ENCODE measurements at places on chromosomes 5 and 9.

DNA sequence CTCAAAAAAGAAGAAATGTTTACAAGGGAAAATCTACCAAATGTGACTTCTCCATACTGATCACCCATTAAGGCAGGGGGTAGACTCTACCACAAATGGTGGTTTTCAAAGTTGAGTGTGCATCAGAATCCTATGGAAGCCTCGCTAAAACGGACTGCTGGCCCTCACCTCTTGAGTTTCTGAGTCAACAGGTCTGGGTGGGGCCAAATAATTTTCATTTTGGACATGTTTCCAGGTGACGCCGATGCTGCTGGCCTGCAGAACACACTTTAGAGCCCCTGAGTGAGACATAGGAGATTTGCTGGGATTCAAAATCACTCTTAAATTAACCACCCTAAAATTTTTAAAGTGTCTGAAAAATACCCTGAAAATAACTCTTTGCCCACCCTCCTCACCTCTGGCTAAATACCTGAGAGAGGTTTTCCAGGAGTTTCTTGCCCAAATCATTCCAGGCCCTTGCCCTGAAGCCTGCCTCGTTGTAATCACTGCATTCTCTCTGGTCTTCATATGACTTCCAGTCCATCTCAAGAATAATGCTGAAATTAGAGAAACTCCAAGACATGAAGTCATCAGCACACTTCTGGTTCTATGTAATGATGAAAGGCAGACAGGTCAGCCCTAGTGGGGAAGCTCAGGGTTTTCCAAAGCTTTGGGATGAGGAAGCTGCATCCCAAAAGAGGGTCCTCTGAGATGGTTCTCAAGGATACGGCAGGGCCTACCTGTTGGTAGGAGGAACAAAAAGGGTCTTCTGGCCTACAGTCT is 18.2 kb downstream of the C9orf152 start:
- no peak for DNase-seq

- DNase-seq: no peak
Measured at GRCh38 chr5:117943541-117943940, 1044.8 kb downstream of the DTWD2 start.

- peak; percentile 24 for DNase-seq
Measured at GRCh38 chr5:151643388-151643787, 43.3 kb downstream of the SPARC start.

GRCh38 chr5:150627731-150628545 is 12.5 kb upstream of the SYNPO start:
- no peak for DNase-seq

- DNase-seq: no peak
Measured at GRCh38 chr9:137423514-137424291, 510 bp downstream of the NOXA1 start.

GRCh38 chr5:136474466-136474865 is 109.1 kb upstream of the TRPC7 start:
- no peak for DNase-seq

DNA sequence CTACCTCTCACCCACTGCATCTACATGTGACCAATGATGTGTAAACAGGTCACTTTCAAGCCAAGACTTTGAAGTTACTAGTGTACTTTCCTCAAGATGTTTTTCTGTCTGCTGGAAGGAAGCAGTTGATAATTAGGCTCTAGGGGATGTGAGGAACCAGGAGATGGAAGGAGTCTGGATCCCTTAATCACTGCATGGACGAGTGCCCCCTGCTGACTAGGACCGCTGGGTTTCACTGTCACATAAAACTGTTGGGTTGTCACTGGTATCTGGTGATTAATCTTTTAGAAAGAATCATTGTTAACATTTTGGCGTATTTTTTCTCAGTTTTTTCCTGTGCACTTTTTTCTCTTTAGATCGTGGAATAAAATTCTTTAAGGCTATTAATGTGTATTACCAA is 79.5 kb downstream of the SREK1 start:
- no peak for DNase-seq

GRCh38 chr5:178476972-178477754 is 113.0 kb downstream of the COL23A1 start:
- no peak for DNase-seq

- DNase-seq: peak; percentile 24
Measured at GRCh38 chr5:72611118-72611730, 104.0 kb upstream of the ZNF366 start.

- no peak for DNase-seq
Measured at GRCh38 chr9:94687451-94687850, 39.0 kb upstream of the AOPEP start.

GRCh38 chr5:135535820-135536801 is at the start of gene NEUROG1:
NEUROG1 (minus strand) TSS chr5:135535964; CDS start chr5:135535690, 274 bp downstream.
- no peak for DNase-seq

GRCh38 chr5:65102371-65102975 is 333.7 kb downstream of the CWC27 start:
- no peak for DNase-seq

DNA sequence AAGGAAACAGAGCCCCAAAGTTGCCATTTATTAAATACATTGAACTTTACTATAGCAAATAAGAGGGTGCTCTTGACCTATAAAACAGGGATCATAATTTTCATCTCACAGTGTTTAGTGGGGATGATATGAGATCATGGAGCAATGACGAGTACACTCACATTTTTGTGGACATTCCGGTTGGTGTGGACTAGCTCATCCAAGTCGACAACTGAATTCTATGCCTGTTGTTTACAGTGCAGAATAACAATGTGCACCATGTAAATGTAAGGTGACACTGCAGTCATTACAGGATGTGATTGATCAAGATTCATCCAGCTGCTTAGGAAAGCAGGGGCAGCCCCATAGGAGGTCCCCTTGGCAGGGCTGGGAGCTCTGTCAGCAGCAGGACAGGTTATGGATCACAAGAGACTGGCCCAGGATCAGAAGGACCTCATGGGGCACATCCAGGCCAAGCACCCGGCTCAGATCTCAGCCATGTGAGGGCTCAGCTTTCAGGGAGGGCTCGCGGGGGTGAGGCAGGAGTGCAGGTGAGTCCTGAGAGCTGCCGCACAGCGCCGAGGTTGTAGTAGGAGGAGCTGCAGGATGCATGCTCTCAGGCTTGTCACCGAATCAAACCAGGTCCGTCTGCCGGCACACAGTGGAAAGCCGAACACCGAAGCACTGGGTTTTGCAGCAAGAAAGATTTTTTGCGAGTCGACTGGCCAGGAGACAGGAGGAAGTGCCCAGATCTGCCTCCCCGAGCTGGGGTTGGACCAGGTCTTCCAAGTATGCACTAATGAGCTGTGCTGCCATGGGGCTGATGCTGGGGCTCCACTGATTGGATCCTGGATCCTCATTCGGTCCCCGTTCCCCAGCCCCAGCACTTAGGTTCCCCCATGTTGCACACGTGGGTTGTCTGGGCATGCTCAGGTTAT is 28.2 kb downstream of the MRPL36 start:
- DNase-seq: no peak

DNA sequence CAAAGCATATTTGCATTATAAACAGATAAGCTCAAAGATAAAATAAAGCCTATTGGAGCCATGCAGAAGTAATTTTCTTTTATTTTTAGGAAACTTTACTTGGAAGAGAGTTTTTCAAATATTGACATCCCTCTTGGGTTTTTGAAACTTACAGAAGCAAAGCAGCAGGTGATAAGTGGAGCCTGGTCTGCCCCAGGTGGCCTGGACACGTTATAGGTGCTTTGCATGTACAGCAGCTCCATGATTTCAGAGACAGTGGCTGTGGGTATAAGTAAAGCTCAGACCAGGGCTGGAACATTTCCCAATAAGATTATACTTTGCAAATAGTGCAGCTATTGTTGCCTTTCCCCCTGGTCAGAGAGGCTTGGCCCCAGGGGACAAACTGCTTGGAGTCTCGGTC is 51.5 kb downstream of the CCDC192 start:
- no peak for DNase-seq

DNA sequence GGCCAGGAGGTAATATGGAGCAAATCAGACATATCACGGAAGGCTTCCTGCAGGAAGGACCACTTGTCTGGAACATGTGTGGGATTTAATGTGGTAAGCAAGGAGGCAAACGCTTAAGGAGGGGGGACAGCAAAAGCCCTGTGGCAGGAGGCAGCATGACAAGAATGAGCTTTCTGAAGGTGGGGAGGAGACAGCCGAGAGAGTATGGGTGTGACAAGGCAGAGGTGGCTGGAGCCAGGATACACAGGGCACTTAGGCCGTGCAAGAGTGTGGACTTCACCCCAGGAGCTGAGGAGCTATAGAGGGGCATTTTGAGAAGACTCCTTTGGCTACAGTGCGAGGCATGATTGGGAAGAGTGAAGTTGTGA is 14.4 kb upstream of the S1PR3 start:
- no peak for DNase-seq

GRCh38 chr5:51465165-51465564 is 81.9 kb downstream of the ISL1 start:
- DNase-seq: no peak

DNA sequence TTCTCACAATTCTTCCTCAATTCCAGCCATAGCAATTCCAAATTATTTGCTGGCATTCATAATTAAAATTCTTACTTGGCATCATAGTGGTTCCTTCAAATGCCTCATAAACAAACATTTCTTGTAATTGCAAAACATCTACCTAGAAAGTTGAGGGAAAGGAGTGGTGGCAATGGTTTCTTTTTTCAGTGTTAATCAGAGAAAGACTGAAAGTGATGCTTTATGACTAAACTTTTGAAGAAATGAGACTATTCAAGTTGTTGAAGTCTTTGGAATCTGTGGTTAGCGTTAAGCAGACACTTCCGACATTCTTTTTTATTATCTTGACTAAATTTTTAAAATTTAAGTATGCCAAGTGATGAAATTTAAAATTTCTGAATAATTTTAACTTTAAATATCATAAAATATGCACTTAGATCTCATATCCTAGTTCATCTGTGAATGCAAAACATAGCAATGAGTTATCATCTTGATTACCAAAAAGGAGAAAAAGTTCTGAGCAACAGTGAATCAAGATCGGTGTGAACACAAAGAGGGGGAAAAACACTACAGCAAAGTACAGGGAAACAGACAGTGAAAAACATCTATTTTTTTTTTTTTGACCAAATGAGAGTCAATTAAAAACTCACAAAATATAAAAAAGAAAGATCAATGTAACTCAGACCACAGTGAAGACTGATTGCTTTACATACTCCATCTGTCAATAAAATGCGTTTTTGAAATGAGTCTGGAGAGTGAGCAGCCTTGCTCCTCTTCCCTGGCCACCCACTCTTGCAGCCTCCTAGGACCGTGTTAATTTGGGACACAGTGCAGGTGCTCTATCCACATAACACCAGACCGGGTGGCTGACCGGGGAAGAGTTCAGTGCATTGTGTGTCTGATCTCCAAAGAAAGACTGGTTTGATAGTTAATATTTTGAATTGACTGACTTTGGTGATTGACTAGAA is 20.6 kb upstream of the IL7R start:
- DNase-seq: no peak

DNA sequence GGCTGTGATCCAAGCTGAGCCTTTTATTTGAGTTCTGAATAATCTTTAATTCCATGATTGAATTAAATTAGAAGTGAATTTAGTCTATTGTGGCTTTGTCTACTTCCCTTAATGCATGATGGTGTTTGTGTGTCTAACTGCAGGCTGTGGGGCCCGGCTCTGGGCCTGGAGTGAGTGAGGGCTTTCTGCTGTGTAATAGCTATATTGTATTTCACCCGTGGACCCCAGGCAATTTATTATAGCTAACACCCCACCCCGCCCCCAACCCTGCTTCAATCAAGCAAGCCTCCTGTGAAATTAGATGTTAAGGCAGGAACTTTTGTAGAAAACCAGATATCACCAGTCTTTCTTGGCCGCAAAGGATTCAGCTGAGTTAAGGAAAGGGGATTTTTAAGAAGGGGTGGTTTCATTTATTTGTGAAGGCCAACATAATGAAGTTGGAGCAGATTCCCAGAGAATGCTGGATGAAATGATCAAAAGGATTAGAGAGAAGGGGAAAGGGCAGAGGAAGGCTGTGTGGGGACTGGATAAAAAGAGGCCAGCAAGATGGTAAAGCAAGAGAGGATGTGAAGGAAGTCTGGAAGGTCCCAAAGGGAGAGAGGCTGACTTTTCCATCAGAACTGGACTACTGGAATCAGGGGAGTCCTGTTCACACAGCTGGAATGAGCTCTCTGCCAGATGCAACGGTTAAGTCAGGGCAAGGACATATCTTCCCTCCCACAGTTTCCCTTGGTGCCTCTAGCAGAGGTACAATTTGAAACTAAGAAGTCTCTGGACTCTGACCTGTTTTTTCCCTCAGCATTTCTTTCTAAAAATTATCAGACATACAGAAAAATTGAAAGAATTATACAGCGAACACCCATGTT is 125.3 kb upstream of the SAP30L start:
- DNase-seq: no peak

DNA sequence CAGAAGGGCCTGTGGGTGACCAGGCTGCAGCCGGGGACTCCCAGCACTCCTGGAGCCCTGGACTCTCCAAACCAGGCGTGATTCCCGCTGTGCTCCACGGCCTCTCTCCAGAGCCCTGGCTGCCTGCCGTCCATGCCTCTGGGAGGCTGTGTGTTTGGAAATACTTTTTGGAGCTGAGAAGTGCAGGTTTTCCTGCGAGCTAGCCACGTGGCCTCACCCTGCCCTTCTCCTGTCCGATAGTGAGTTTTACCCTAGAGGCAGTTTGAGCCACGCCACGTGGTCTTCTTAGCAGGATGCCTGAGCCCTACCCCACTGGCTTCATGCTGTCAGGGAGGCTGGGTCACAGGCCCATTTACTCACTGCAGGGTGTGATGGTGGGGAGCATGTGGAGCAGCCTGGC is 71.3 kb downstream of the COL5A1 start:
- no peak for DNase-seq

- peak; percentile 58 for DNase-seq
Measured at GRCh38 chr9:21995006-21995665, 545 bp downstream of the CDKN2B-AS1 start.

- no peak for DNase-seq
Measured at GRCh38 chr5:59724482-59725391, 168.8 kb downstream of the PDE4D start.

DNA sequence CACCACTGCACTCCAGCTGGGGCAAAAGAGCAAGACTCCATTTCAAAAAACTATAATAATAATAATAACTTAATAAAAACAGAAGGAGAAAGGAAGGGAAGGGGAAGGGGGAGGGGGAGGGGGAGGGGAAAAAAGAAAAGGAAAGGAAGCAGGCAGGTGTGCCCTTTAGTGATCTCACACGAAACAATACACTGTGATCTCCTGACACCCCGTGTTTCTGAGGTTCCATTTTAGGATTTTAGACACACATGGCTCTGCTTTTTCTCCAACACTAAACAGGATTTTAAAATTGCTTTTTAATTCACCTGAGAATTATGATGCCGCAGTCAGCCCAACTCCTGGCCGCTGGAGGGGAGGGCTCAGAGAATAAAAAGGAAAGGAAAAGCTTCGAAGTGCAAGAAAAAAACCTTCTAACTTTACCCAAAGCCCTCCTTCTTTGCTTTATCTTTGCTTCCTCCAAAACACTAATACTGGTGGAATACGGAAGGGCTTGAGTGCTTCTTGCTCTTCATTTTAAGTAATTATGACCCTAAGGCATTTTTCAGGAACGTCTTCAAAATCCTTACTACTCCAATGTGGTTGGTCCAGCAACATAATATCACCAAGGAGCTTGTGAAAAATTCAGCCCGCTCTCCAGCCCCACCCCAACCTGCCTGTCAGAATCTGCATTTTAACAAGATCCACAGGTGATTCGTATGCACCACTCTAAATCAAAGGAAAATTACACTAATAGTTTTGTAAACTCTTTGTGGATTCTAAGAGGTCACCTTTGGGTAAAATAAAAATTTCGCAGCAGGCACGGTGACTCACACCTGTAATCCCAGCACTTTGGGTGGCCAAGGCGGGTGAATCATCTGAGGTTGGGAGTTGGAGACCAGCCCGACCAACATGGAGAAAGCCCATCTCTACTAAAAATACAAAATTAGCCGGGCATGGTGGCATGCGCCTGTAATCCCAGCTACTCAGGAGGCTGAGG is 66.0 kb downstream of the MYO10 start:
- no peak for DNase-seq

GRCh38 chr5:54040804-54041203 is 269.6 kb downstream of the ARL15 start:
- no peak for DNase-seq

Measured in CD4-positive, alpha-beta T cell (primary cell).